Activated CD8-positive, alpha-beta memory T cell treated with anti-CD3 and anti-CD28 coated beads, Interleukin-2, amount 50 U/mL, for 48 hours (primary cell): ENCODE measurements at places on chromosomes 6 and 20.

DNA sequence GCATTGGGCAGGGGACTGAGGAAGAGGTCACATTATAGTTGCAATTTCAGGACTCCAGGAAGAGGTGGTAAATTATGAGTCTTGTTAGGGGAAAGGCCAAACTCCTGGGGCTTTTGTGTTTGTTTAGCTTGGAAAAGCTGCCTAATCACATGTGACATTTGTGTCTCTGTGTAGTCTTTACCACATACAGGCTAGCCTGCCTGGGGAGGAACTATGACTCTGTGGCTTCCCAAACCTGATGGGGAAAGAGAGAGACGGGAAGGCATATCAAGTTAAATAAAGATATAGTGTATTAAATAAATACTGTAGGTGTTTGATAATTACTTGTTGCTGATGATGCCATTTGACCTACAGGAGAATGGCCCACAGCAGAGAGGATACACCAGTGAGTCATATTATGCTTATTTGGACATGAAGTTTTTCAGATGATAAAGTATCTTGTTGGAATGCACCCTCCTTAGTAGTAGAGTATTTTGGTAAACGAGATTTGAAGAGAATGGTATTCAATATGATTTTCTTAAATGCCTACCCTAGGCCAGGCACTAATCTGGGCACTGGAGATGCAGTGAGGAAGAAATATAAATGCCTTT is 4.0 kb downstream of the BLTP3A start:
- no peak for DNase-seq

DNA sequence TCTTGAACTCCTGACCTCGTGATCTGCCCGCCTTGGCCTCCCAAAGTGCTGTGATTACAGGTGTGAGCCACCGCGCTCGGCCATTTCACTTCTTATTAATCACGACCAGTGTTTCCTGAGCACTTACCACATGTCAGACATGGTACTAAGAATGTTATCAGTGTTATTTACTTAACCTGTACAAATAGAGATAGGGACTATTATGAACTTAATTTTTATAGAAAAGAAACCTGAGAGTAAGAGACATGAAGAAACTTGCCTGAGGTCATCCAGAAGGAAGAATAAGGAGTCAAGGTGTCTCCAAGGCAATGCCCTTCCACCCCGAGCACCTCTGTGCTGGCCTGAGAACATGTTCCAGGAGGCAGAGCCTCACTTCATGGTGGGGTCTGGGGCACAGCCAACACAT is 29.3 kb upstream of the EZR start:
- DNase-seq: no peak

- DNase-seq: peak; percentile 76
These were observed 260.0 kb downstream of the C6orf118 start for GRCh38 chr6:165049362-165049761.

DNA sequence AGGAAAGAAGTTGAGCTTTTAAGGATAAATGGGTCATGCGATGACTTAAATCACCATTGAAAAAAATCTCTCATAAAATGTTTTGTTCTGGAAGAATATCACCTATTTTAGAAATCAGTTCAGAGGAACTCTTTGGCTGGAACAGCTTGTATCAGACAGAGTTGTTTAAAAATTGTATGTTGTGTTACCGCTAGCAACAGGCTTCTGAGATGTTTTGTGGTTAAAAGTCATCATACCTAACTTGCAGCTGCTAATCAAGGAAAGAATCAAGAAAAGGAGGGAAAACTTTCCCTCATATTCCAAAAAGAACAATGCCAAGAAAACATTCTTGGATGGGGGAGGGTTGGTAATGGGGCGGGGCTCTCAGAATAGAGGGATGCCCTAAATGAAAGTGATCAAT is 220.7 kb upstream of the CITED2 start:
- DNase-seq: no peak
